ENCODE measurements at places on chromosomes 11 and 22.

- no peak for DNase-seq
These were observed 75.6 kb upstream of the HEPHL1 start for GRCh38 chr11:93945596-93945995.

- no peak for DNase-seq
These were observed 26.0 kb downstream of the PARVA start for GRCh38 chr11:12403122-12403996.

GRCh38 chr11:65471447-65471891 lies 27.4 kb upstream of the MALAT1 start:
- DNase-seq: no peak

- no peak for DNase-seq
These were observed 47.1 kb downstream of the ADM start for GRCh38 chr11:10351765-10352641.

- no peak for DNase-seq
These were observed 35.0 kb upstream of the SYT13 start for GRCh38 chr11:45321031-45321595.

- DNase-seq: no peak
These were observed 291.2 kb downstream of the OPCML start for GRCh38 chr11:133240908-133241655.

DNA sequence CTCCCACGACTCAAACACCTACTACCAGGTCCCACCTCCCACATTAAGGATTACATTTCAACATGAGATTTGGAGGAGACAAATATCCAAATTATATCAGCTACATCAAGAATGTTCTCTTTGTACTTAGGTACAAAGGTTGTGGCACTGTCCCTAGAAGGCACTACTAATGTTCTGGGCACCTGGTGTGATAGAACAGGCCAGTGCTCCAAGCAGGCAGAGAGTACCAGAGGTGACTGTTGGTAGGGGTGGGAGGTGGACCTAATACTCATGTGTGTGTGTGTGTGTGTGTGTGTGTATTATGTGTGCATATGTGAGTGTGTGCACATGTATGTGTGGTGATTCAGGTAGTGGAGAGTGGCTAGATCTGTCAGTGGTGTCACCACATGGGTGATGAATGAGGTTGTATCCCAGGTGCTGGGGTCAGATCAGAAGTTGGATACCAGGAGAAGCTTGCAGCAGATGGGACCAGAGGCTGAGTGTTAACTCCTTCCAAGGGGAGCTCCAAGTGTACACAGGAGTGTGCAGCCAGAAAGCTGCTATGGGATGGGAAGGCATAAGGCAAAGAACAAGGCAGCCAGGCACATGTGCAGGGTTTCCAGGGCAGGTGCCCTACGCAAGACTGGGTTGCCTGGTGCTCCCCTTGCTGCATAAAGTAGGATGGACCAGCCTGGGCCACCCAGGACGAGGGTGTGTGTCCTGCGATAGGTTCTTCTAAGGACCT lies 17.7 kb upstream of the NNMT start:
- no peak for DNase-seq

DNA sequence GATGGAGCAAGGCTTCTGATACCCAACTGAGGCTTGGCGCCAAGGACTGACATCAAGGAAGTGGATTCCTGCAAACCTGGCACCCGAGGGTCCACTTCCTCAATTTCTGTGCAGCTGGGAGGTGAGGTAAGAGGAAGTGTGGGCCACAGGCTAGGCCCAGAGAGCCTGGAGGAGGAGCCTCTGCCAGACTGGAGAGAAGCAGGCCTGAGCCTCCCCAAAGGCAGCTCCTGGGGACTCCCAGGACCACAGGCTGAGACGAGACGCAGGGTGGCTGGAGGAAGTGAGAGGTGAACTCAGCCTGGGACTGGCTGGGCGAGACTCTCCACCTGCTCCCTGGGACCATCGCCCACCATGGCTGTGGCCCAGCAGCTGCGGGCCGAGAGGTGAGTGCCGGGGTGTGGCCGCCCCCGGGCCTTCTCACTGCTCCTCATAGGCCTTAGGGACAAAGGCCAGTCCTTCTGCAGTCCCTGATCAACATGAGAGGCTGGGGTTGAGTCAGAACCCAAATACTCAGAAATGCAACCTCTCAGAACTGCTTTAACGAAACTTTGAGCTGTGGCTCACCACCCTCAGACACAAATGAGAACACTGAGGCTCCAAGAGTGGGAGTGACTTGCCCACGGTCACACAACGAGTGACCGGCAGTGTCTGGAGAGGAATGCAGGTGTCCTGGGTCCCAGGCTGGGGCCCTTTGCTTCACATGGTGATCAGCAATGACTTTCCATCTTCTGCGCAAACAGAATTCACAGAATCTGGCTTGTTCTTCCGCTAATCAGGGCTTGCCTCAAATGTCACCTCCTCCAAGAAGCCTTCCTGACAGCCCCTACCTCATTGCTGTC lies at the start of gene NCF4:
Gene NCF4 (plus strand): TSS at position 186 of the 839 bp plus-strand sequence. CDS start 166 bp downstream, at position 352.
- peak; percentile 77 for DNase-seq

DNA sequence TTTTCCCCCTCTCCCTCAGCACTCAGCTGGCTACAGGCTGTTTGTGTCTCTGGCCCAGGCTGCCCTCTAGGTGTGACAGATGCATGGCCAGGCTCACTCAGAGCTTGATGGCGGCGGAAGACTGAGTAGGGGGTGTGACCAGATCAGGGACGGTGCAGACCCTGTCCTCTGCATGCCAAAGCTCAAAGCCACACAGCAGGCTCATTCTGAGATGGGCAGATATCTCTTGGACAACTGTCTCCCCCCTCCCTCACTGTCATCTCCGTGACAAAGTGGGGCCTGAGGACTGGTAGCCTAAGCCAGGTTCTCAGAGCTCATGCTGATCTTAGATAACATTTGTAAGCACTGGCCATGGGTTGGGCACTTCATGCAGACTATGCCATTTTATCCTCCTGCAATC lies 231.3 kb downstream of the DSCAML1 start:
- DNase-seq: no peak

DNA sequence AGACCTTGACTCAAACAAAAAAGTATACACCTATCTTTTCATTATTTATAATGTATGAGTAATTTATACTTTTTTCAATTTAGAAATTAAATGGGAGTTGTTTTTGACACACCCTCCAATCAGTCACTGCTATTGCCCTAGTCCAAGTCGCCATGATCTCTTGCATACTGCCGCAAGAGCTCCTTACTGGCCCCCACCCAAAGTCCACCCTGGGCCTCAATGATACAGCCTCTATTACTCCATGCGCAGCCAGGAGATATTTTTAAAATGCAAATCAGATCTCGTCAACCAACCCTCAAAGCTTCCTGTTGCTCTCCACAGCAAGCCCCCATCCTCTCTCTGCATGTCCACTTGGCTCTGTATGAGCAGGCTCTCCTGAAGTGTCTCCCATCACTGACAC lies 12.8 kb upstream of the LMO1 start:
- DNase-seq: peak; percentile 0

Data from sciatic nerve (tissue), 2 donors.